HFFc6 (cell line): ENCODE measurements at places on chromosomes 2 and 18. TPM values are rescaled to one million over a fixed set of nuclear protein-coding genes. Genes with fewer than 3 reads are reported as not detected.

NDC80 gene
- total RNA-seq, result 12.7 to 25.1 TPM (median 22.9 TPM) in 3 replicates

ASAP2 gene
- total RNA-seq, result 31.6 to 37.2 TPM (median 34.7 TPM) in 3 replicates

MPHOSPH10 gene
- total RNA-seq, result 29.3 to 36.2 TPM (median 35.4 TPM) in 3 replicates

GPR55 gene
- not detected in 3 replicates for total RNA-seq

SNX17 gene
- 140 and 149 TPM in 2 replicates for total RNA-seq

CAB39 gene
- 47.8 and 50.5 TPM in 2 replicates for total RNA-seq

CD302 gene
- total RNA-seq, result 1.8 to 5.2 TPM (median 2.3 TPM) in 3 replicates

GPR155 gene
- 3.2 and 7.5 TPM in 2 replicates for total RNA-seq

NMUR1 gene
- not detected in 3 replicates for total RNA-seq

EFEMP1 gene
- total RNA-seq, result 37.4 and 47.8 TPM in 2 replicates

MROH2A gene
- not detected in 3 replicates for total RNA-seq

ERBB4 gene
- total RNA-seq, result not detected in 3 replicates

CYTIP gene
- not detected in 3 replicates for total RNA-seq

TNFRSF11A gene
- 0.05 TPM in 1 of 3 replicates, not detected in the others for total RNA-seq

ANKRD30BL gene
- not detected in 3 replicates for total RNA-seq

DCDC2C gene
- total RNA-seq, result not detected in 3 replicates

ATP6V1B1 gene
- 0.66 and 1.2 TPM in 2 replicates for total RNA-seq

SERPINB7 gene
- total RNA-seq, result 164 to 397 TPM (median 294 TPM) in 3 replicates

GPR75 gene
- 1.2 to 1.5 TPM (median 1.3 TPM) in 3 replicates for total RNA-seq

FBXO36 gene
- total RNA-seq, result 1.3 to 2.2 TPM (median 2.2 TPM) in 3 replicates

CARF gene
- 3.2 to 5.7 TPM (median 4.4 TPM) in 3 replicates for total RNA-seq

HNMT gene
- total RNA-seq, result 0.62 to 1.4 TPM (median 0.87 TPM) in 3 replicates

TET3 gene
- 3.2 to 3.6 TPM (median 3.3 TPM) in 3 replicates for total RNA-seq

KLHL41 gene
- 0.16 to 0.31 TPM (median 0.23 TPM) in 3 replicates for total RNA-seq

CD8A gene
- total RNA-seq, result not detected in 2 replicates

GIGYF2 gene
- total RNA-seq, result 39.0 to 42.5 TPM (median 42.1 TPM) in 3 replicates

TWIST2 gene
- 128 to 146 TPM (median 129 TPM) in 3 replicates for total RNA-seq

RAB6C gene
- not detected in 3 replicates for total RNA-seq

VSNL1 gene
- total RNA-seq, result not detected in 3 replicates

FLACC1 gene
- total RNA-seq, result 0.70 to 1.4 TPM (median 1.1 TPM) in 3 replicates

FSHR gene
- total RNA-seq, result not detected in 3 replicates

AGXT gene
- total RNA-seq, result not detected in 3 replicates

HK2 gene
- total RNA-seq, result 26.2 and 48.3 TPM in 2 replicates

SCN3A gene
- total RNA-seq, result 0.14 to 2.2 TPM in 2 of 3 replicates, not detected in the other

KCNS3 gene
- total RNA-seq, result 0.64 to 1.3 TPM (median 0.87 TPM) in 3 replicates

KATNAL2 gene
- 0.92 to 0.94 TPM (median 0.93 TPM) in 3 replicates for total RNA-seq

ALPI gene
- not detected in 3 replicates for total RNA-seq

CXCR4 gene
- not detected in 3 replicates for total RNA-seq

PNPT1 gene
- total RNA-seq, result 20.3 to 31.9 TPM (median 25.3 TPM) in 3 replicates

APCDD1 gene
- total RNA-seq, result 0.12 to 0.57 TPM in 2 of 3 replicates, not detected in the other

PXDN gene
- 298 to 342 TPM (median 342 TPM) in 3 replicates for total RNA-seq

UBR3 gene
- total RNA-seq, result 37.7 to 40.6 TPM (median 39.2 TPM) in 3 replicates

FAM98A gene
- total RNA-seq, result 178 to 183 TPM (median 178 TPM) in 3 replicates

IGFBP5 gene
- 67.3 to 119 TPM (median 105 TPM) in 3 replicates for total RNA-seq

DPP10 gene
- not detected in 2 replicates for total RNA-seq

PAIP2B gene
- 0.15 to 0.24 TPM (median 0.21 TPM) in 3 replicates for total RNA-seq

ICA1L gene
- 2.0 to 3.3 TPM (median 3.1 TPM) in 3 replicates for total RNA-seq

VAMP8 gene
- total RNA-seq, result 0.45 to 0.48 TPM in 2 of 3 replicates, not detected in the other

OLA1 gene
- 110 to 122 TPM (median 111 TPM) in 3 replicates for total RNA-seq

CYP1B1 gene
- not detected in 2 replicates for total RNA-seq

SERPINB5 gene
- total RNA-seq, result not detected in 3 replicates

CCDC68 gene
- 0.14 to 1.0 TPM (median 0.37 TPM) in 3 replicates for total RNA-seq

CDH20 gene
- not detected in 3 replicates for total RNA-seq

DES gene
- 0.10 to 0.12 TPM in 2 of 3 replicates, not detected in the other for total RNA-seq
